GM13977 (cell line): ENCODE measurements at places on chromosomes 2 and 18.

DNA sequence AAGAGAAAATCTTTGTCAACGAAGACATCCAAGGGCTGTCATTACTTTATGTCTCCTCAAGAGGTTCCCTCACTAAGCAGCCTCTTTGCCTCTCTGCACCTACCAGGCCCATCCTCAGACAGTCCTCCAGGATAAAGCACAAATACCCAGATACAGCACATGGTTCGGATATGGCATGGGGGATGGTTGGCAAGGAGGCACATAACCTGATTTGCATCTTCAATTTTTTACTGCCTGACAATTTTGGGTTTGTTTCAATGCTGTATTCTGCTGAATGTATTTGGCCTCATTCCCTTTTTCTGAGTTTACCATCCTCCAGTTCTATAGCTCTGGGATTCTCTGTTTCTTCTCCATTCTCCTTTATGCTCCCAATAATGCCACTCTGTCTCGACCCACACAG, 78.8 kb downstream of the VIT start:
- DNase-seq = no peak

GRCh38 chr2:68341583-68341982, 21.8 kb upstream of the CNRIP1 start:
- DNase-seq = no peak

DNA sequence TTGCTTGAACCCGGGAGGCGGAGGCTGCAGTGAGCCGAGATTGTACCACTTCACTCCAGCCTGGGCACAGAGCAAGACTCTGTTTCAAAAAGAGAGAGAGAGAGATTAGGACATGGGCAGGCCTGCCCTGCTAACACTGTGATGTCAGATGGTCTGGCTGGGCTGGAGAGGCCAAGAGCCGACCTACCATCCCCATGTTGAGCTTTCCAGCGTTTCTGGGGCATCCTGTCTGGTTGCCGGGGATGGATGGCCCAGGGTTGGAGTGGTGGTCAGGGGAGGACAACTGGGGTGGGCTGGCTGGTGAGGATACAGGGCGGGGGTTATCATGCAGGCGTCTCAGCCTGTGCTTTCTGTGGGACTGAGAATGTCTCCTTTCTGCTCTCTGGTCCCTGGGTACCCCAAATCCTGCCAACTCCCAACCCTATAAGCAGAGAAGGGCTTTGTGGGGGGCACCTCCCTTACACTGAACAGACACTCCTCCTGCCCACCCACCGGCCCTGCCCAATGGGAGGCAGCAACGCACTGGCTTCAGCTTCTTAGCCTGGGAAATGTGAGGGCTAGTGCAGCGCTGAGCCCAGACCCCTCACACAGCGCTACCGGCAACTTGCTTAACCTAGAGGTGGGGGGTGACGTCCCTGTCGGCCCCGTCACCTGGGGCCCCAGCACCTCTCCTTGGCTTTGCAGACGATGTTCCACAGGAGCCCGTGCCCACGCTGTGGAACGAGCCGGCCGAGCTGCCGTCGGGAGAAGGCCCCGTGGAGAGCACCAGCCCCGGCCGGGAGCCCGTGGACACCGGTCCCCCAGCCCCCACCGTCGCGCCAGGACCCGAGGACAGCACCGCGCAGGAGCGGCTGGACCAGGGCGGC, 5.4 kb downstream of the SNORC start:
- peak; percentile 60 for DNase-seq

- DNase-seq = no peak
These were observed 14.9 kb upstream of the FAP start for GRCh38 chr2:162258169-162258568.

DNA sequence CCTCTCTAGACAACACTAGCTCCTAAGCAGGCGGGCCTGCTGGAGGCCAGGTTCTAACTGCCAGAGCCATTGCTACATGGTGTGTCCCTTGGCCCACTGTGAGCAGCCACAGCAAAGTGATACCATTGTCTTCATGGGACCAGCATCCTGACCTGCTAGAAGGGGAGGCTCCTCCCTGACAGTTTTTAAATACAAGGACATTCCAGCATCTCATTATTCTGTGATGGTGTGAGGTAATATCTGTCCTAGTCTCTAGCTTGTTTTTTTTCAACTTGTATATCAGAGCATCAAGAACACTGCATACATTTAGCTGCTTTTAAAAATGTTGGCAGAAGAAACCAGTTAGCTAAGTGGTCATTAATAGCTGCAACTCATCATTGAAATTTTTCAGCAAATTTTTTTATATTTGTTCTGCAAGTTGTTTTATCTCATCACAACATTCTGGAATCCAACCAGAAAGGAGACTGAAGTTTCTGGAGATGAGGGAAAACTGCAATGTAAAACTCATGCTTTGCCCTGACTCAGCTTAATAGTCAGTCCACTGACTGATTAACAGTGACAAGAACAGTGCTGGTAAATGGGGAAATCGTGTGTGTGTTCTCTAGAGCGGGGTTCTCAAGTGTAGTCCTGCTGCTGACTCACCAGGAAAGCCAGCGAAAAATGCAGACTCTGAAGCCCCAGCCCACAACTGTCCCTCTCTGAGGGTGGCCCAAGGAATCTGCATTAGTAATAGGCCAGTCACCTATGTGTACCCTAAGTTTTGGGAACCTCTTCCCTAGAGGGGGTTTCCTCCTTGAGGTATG, 17.8 kb downstream of the MAPRE3 start:
- DNase-seq = no peak
